ENCODE measurements at places on chromosomes 7 and 10. TPM values are rescaled to one million over a fixed set of nuclear protein-coding genes. Genes with fewer than 3 reads are reported as not detected.

The MDFIC gene
- total RNA-seq, result 39.0 TPM

DNA sequence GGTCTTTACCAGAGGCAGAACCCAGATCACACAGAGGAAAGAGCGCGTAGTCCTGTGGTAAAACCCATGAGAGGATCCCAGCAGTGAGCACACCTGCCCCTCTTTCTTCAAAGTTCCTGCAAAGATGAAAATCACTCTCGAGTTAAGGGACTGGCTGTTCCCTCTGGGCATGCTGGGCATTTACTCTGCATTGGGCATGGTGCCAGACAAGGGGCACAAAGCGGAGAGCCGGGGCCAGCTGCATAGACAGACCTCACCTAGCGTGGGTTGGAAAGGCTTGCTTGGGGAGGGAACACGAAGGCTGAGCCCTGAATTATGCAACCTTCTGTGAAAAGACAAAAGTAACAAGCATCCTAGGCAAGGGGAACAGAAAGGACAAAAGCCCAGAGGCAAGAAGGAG lies 120.0 kb upstream of the TCERG1L start:
- no peaks in the 10 kb centered on the region for H3K4me1 ChIP-seq
- H3K36me3 ChIP-seq, result no peaks in the 10 kb centered on the region
- H3K4me3 ChIP-seq, result no peak overlapping the region
- no peak for DNase-seq

DNA sequence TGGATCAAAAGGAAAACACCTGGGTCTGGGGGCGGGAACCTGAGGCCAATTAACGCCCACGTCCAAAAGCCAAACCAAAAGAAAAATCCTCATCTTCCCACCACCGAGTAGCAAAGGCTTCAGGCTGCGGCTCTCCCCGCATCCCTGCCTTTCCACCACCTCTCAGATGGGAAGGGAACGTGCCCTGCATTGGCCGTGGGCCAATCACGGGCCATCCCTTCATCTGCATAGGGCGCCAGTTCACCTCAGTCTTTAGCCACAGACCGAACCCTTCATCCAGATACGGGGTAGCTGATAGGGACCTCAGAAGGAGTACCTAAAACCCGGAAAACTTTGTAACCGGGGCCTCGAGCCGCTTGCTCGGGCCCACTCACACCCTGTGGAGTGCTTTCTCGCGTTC lies 626 bp downstream of the PRPF18 start:
- H3K36me3 ChIP-seq, result peaks cover 5% of the 10 kb centered on the region
- peak overlapping the region; percentile 95 for H3K4me3 ChIP-seq
- H3K27ac ChIP-seq, result peak overlapping the region; percentile 58
- peaks cover 14% of the 10 kb centered on the region for H3K4me1 ChIP-seq
- DNase-seq, result no peak

- DNase-seq, result no peak
- H3K4me1 ChIP-seq, result no peaks in the 10 kb centered on the region
- no peaks in the 10 kb centered on the region for H3K36me3 ChIP-seq
- H3K27me3 ChIP-seq, result no peaks in the 10 kb centered on the region
- H3K4me3 ChIP-seq, result no peak overlapping the region
- no peak overlapping the region for H3K27ac ChIP-seq
Observed at GRCh38 chr10:88828310-88828709, 23.3 kb downstream of the ANKRD22 start.

DNA sequence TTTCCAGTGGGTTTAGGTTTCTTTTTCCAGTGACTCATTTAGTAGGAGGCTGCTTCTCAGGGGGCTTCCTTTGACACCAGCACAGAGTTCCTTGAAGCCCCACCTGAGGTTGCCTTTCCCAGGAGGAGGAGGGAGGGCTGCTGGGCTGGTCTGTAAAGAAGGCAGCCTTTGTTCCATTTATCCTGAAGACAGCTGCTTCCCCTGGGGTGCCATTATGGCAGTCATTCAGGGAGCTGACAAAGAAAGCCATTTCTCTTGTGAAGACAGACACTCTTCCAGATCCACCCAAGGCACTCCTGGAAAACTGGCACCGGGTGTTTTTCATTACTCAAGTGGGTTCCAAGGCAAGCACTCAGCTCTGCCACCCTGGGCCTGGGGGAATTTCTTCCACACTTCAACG lies 54.0 kb downstream of the MTURN start:
- H3K4me1 ChIP-seq, result no peaks in the 10 kb centered on the region
- no peak overlapping the region for H3K27ac ChIP-seq
- DNase-seq, result no peak
- H3K36me3 ChIP-seq, result no peaks in the 10 kb centered on the region

DNA sequence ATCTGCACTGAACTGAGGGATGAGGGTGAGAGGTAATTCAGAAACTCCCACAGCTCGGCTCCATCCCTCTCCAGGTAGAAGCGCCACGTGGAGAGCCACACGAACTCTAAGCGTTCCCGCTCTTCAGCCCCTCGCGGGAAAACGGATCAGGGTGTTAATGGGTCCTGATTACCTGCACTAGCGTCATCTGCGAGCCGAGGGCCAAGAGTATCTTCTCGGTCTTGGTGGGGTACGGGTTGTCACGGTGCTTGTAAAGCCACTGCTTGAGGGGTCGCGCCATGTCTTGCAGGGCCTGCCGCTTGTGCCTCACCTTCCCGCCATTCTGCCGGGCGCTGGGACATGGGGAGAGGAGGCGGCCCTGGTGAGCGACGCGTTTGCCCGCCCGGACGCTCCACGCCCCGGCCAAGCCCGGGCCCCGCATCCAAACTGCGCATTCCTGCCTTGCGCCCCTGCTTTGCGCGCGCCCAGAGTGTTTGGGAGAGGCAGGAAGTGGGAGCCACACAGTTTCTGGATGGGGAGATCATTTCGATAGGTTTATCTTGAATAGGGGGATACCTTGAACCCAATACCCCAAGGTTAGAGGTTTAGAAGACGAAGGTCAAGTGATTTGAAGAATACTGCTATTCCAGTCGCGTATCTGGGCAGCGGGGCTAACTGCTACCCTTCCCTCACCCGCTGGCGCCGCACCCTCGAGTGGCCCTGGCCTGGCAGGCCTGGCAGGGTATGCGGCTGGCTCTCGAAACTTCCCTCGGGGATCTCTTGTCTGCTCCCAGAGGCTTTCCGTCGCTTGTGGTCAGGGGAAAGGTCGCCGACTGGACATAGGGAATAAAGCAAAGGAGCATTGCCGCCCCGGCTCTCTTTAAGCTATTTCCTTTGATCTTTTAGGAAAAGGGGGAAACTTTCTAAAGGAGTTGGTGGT lies 4.2 kb downstream of the MKX start:
- H3K4me1 ChIP-seq, result peaks cover 37% of the 10 kb centered on the region
- no peak overlapping the region for H3K27ac ChIP-seq
- H3K36me3 ChIP-seq, result no peaks in the 10 kb centered on the region
- peak; percentile 69 for DNase-seq
- H3K27me3 ChIP-seq, result peaks cover 63% of the 10 kb centered on the region
- H3K4me3 ChIP-seq, result peak overlapping the region; percentile 64

- no peak overlapping the region for H3K4me3 ChIP-seq
- H3K27me3 ChIP-seq, result no peaks in the 10 kb centered on the region
- no peak overlapping the region for H3K27ac ChIP-seq
Observed at GRCh38 chr7:88344956-88345832, 38.5 kb upstream of the STEAP4 start.

DNA sequence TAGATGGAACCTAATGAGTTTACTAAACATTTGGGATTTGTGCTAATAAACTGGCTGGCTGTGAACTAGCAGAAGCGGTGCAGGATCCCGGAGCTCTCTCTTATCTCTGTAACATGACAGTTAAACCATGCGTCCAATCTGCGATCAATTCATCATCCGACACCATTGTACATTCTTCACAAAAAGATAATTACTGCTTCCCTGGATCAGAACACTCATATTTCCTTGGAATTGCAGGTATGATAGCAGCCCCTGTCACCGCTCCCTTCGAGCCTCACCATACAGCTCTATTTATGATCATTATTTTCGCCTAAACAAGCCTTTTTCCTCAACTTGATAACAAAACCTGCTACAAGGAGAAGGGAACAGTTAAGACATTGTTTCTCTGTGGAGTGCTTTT lies 18.5 kb downstream of the EBF3 start:
- no peaks in the 10 kb centered on the region for H3K4me1 ChIP-seq
- no peak for DNase-seq
- no peak overlapping the region for H3K27ac ChIP-seq
- no peak overlapping the region for H3K4me3 ChIP-seq
- H3K27me3 ChIP-seq, result peaks cover 32% of the 10 kb centered on the region

DNA sequence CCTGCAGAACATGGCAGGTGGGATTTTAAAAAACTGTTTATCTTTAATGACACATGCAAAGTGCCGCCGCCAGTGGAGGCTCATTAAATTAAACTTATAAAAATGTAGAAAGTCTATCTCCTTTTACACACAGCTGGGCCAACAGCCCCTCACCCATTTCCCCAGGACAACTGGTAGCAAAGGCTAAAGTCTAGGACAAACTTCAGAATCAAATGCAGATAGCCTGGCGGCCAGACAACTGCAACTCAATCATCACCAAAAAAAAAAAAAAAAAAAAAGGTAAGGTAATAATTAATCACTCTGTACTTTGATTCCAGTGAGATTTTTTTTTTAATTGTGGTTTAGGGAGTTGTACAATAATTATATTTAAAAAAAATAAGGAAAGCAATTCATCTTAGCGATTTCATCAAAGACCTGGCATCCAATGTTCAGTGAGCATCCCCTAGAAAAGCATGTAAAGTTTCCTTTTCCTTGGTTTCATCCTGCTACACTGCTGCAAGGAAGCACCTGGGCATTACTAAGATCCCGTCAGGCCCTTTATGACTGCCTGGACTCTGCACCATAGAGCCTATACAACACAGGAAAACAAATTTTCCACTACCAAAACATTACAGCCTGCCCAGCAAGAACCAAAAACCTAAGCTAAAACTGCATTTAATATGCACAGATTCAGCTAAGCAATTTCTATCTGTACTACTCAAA lies 98.5 kb downstream of the GRB10 start:
- H3K27me3 ChIP-seq, result no peaks in the 10 kb centered on the region
- peaks cover 3% of the 10 kb centered on the region for H3K36me3 ChIP-seq
- no peak overlapping the region for H3K27ac ChIP-seq

- H3K27ac ChIP-seq, result no peak overlapping the region
- H3K4me1 ChIP-seq, result no peaks in the 10 kb centered on the region
- H3K36me3 ChIP-seq, result no peaks in the 10 kb centered on the region
- H3K27me3 ChIP-seq, result no peaks in the 10 kb centered on the region
- H3K4me3 ChIP-seq, result no peak overlapping the region
- no peak for DNase-seq
Observed at GRCh38 chr7:124460056-124460450, 305.5 kb downstream of the GPR37 start.

- H3K27ac ChIP-seq, result no peak overlapping the region
- no peaks in the 10 kb centered on the region for H3K36me3 ChIP-seq
- H3K4me3 ChIP-seq, result no peak overlapping the region
- no peaks in the 10 kb centered on the region for H3K4me1 ChIP-seq
Observed at GRCh38 chr10:78465431-78465830, 431.8 kb downstream of the RPS24 start.

Measured in upper lobe of right lung (tissue), 1 donor.